Coronary artery (tissue), 2 donors: ENCODE measurements at places on chromosomes 2 and 18.

DNA sequence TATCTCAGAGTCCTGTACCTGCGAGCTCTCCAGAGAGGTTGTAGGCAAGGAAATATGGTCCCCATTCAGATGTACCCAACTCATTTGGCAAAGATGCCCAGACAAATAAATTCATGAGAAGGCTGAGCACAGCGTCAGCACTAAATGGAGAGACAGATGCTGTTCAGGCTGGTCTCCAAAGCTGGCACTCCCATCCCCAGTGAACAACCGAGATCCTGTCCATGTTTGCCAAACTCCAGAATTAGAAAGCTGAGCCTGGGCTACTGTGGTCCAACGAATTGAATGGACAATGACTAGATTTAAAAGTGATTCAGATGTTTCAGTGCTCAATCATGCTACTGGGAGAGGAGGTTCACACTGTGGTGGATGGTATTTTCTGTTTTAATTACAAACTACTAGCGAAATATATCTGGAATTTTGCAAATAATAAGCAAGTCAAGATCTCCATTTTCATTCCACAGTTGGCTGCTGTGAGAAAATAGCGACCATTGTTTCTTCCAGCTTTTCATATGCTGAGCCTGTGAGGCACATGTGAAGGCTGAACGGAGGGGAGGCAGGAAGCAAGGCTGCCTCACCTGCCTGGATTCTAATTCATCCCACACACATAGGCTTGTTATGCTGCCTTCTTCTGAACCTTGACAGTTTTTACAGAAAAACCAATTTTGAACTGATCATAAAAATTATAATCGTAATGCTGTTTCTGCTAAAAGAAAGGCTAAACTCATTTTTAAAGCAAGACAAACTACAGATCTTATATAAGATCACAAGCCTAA lies 22.6 kb upstream of the DAPL1 start:
- DNase-seq = no peak

DNA sequence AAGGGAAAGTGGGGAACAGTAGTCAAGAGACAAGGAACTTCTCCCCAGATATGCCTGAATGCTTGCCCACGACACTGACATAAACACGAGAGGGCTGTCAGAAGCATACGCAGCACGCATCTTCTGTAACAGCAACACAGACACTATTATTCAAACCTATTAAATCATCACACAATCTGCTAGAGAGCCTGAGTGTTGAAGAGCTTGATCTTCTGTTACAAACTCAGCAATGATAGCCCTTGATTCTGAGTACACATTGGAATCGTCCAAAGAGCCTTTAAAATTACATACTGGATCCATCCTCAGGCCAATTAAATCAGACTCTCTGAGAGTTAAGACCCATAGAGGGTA lies 111.6 kb downstream of the ZNF521 start:
- DNase-seq = no peak

- DNase-seq = peak; percentile 92
These were observed 72.2 kb downstream of the HDAC4 start for GRCh38 chr2:239328351-239329191.

GRCh38 chr2:60422826-60423483 lies 130.5 kb downstream of the BCL11A start:
- no peak for DNase-seq

GRCh38 chr18:310042-310441 lies 42.2 kb upstream of the THOC1 start:
- no peak for DNase-seq

- DNase-seq = no peak
These were observed 31.6 kb upstream of the PPP1R1C start for GRCh38 chr2:181953881-181954537.

GRCh38 chr18:44497757-44498490 lies 182.8 kb upstream of the SETBP1 start:
- no peak for DNase-seq

DNA sequence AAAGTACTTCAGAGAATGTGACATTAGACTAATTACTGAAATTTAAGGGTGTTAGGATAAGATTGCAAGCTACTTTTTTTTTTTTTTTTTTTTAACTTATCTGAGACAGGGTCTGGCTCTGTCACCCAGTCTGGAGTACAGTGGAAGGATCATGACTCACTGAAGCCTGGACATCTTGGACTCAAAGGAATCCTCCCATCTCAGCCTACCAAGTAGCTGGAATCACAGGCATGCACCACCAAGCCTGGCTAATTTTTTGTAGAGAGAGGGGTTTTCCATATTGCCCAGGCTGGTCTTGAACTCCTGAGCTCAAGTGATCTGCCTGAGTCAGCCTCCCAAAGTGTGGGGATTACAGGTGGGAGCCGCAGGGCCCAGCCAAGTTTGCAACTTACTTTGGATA lies 1246.0 kb upstream of the ZEB2 start:
- DNase-seq = no peak

- DNase-seq = no peak
These were observed 142.1 kb downstream of the MYT1L start for GRCh38 chr2:2188941-2189340.

DNA sequence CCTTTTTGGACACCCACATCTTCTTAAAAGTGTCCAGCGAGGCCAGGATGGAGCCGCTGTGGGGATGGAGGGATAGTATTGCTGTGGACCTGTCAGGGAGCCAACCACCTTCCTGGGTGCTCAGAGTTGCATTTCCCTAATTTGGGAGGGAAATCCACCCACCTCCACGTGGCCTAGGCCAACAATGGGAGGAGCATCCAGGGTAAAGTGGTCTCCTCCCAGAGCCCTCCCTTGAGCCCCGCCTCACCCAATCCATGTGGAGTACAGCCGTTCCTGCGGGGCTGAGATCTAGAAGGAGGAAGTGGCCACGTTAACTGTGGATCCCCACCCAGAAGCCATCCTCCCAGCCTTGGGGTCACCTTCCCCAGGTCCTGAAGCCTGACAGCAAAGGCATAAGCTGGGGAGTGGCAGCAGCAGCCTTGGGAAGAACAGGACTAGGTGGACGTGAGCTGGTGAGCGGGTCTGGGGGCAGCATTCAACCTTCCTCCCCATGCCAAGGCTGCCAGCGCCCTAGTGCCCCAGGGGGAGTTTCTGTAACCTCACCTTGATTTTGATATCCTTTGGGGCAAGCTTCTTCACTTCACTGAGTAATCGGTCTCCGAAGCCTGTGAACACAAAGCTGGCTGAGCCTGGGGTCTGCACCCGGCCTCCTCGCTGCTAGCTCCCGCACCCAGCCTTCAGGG lies 6.8 kb downstream of the ACTR1B start:
- no peak for DNase-seq

DNA sequence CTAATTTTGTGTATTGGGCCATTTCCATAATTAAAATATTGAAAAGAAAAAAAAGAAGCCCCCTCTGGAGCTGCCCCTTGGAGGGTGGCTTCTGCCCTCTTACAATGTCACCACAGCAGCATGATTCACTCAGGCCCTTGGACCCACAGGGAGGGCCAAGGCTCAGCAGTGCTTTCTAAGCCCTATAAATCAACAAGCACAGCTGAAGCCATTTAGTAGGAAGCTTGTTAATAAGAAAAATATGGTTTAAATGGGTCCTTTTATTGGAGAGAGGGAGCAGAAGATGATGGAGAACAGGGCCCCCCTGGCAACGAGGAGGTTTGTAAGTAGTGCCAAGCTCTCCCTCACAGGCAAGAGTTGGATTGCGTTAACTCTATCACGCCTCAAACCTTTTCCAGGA lies 107.6 kb upstream of the FZD7 start:
- no peak for DNase-seq

GRCh38 chr18:47247416-47248114 lies 3.9 kb downstream of the SKOR2 start:
- DNase-seq = no peak

GRCh38 chr2:184769023-184769422 lies 170.7 kb downstream of the ZNF804A start:
- no peak for DNase-seq

- no peak for DNase-seq
These were observed 190.7 kb downstream of the NOL4 start for GRCh38 chr18:34033968-34034367.

DNA sequence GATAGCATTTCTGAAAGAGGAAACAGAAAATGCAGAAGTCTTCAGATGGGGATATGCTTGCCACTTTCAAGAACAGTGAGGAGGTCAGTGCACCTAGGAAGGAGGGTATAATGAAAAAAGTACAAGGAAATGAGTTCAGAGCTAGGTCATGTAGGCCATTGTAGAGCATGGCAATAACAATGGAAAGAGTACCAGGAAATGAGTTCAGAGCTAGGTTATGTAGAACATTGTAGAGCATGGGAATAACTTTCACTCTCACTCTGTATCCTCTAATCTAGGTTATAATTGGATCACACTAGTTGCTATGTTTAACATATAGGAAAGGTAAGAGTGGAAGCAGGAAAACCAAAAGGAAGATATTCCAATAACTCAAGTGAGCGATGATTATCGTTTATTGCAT lies 12.3 kb downstream of the SCG2 start:
- no peak for DNase-seq

GRCh38 chr2:28268386-28268785 lies 124.3 kb upstream of the FOSL2 start:
- no peak for DNase-seq

GRCh38 chr2:199144546-199144945 lies 313.2 kb downstream of the SATB2 start:
- DNase-seq = no peak

- no peak for DNase-seq
These were observed 47.3 kb upstream of the HPCAL1 start for GRCh38 chr2:10255189-10256030.

- DNase-seq = no peak
These were observed 501.4 kb downstream of the FBXO15 start for GRCh38 chr18:73646196-73646595.

- no peak for DNase-seq
These were observed 359.5 kb upstream of the FAM98A start for GRCh38 chr2:33958591-33958990.

DNA sequence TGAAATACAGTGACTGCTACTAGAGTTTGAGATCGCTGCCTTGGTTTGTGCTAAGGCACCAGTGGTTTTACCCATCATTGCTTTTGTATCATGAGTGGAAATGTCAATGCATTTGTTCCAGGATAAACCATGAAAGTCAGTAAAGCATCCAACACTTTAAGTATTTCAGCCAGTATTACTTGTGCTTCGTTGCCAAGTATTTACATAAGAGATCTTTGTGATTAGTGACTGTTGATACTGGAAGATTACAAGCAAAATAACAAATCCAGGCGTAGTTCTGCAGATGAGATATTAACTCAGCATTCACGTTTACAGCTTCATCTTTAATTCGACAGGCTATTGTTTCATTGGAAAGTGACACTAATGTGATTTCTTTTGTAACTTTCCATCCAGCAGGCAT lies 90.3 kb upstream of the B3GNT7 start:
- DNase-seq = no peak

- no peak for DNase-seq
These were observed 45.6 kb downstream of the MREG start for GRCh38 chr2:215967590-215968378.

- DNase-seq = no peak
These were observed 283 bp upstream of the RBBP8 start for GRCh38 chr18:22932885-22933205.

- DNase-seq = peak; percentile 69
These were observed 209.6 kb downstream of the HDAC4 start for GRCh38 chr2:239190921-239191885.

DNA sequence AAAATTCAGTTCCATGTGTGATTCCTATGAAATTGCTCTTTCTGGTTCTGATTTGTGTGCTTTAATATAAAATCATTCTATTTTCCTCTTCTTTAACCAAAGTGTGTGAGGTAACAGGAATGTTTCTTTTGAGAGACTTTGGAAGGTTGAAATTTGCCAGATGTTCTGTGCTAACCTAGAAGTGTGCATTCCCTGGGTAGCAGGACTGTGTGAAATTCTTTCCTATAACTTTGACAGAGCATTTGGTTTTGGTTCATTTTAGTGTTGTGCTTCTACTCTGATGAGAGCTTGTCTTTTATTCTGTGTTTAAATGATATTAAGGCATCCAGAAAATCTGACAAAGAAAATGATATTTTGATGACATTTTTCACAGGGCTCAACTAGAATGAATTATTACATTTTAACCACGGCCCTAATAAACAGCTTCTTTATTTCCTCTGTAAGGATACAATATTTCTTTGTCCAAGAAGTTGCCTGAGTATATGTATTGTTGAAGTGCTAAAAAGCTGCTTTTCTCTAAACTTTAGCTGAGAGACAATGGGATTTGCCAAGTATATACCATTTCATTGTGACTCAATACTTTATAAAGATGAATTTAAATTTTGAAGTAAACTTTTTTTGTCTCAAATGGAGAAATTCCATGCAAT lies 34.7 kb upstream of the DLX1 start:
- no peak for DNase-seq

- no peak for DNase-seq
These were observed 33.4 kb upstream of the DYSF start for GRCh38 chr2:71419976-71420375.

DNA sequence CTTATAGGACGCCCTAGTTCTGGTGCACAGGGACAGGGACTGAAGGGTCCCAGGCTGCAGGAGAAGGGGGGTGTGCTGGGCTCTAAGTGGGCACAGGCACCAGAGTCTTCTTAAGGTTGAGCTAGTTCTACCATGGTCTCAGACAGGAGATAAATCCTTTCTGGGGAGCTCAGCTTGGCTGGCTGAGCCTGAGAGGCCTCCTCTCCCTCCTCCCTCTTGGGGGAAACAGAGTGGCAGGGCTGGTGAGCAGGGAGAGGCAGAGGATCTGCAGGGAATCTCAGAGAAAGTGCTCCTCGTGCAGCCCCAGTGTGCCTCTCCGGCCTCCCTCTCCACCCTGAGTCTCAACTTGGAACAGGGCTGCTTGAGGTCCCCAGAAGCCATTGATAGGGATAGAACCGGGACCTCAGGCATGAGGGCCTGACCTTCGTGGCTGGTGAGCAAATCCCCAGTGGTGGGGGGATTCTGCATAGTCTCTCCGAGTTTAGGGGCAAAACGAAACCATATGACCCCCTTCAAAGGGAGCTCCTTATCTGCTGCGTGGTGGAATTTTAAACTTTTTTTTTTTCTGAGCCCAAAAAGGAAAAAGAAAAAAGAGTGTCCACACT lies 2.0 kb downstream of the GDF7 start:
- DNase-seq = peak; percentile 52

- no peak for DNase-seq
These were observed 58.8 kb upstream of the HPCAL1 start for GRCh38 chr2:10243926-10244270.

DNA sequence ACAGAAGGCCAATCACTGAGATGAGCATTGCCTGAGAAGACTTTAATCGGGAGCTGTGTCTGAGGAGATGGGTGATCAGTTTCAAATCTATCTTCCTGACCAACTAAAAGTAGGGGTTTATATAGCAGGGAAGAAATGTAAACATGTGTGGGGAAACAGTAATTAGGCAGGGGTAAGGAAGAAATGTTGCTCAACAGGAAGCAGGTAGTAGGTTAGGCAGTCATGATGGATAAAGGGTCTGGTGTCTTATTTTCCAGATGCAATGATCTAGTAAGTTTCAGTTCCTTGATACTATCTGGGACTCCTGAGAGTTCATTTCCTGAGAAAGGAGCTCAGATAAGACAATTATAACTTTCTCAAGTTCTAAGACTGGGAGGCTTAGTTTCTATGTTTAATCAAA lies 33.8 kb upstream of the DNAJC10 start:
- DNase-seq = no peak

GRCh38 chr2:237404413-237404812 lies 9.6 kb downstream of the COL6A3 start:
- DNase-seq = no peak
